ENCODE measurements at places on chromosomes 6 and 20.

DNA sequence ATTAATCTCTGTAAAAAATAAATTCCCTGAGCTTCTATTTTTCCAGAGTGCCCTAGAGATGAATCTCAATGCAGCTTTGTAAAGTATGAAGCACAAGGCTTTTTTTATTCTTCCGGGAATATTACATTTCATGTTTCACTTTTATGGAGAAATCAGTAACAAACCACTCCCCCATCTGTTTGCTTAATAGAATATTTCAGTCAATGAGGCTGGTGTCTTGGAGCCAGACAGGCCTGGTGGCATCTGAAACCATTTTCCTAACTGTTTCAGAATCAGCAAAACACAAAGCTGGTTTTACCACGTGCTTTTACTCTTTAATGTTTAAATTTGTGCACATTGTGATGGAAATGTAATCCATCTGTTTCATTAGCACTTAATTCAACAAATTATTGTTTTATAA lies 400.8 kb upstream of the HSF2 start:
- DNase-seq = no peak

GRCh38 chr20:10448270-10449156 lies 13.4 kb downstream of the SLX4IP start:
- no peak for DNase-seq

DNA sequence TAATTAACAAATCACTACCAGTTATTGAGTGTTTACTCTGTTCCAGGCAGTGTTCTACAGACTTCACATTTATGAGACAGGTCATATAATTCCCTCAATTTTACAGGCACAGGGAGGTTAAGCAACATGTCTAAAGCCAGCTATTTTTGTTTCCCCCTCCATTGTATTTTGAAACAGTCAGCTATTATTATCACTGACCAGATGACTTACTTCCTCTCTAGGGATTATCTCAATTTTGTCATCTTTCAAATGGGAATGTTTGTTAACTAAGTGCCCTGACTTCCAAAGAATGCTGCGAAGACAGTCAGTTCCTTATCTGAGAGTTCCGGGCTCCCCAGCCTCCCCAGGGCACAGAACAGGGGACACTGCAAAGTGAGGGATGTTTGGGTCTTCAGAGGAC lies 5.6 kb upstream of the CNPY3 start:
- no peak for DNase-seq

DNA sequence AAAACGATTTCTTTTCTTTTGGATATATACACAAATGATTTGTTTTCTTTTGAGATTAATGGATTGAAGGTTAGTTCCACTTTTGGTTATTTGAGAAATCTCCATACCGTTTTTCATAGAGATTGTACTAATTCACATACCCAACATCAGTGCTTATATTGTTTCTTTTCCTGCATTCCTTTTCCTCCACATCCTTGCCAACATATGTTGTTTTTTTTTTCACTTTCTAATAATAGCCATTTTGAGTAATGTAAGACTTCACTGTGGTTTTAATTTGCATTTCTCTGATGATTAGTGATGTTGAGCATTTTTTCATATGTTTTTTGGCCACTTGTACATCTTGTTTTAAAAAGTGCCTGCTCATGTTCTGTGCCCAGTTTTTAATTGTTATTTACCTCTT lies 846.4 kb upstream of the EYS start:
- no peak for DNase-seq

GRCh38 chr20:642398-643174 lies 10.4 kb downstream of the SRXN1 start:
- peak; percentile 86 for DNase-seq

- no peak for DNase-seq
Measured at GRCh38 chr20:62561182-62561581, 81.1 kb upstream of the SLCO4A1 start.

- peak; percentile 53 for DNase-seq
Measured at GRCh38 chr6:20907486-20908071, 373.3 kb downstream of the CDKAL1 start.

DNA sequence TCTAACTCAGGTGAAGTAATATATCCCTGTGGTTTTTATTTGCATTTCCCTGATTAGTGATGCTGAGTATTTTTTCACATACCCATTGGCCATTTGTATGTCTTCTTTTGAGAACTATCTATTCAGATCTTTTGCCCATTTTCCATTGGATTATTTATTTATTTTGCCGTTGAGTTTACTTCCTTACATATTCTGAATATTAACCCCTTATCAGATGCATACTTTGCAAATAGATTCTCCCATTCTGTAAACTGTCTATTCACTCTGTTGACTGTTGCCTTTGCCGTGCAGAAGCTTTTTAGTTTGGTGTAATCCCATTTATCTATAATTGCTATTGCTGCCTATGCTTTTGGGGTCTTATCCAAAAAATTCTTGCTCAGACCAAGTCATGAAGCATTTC lies 336.9 kb downstream of the BTBD9 start:
- no peak for DNase-seq

DNA sequence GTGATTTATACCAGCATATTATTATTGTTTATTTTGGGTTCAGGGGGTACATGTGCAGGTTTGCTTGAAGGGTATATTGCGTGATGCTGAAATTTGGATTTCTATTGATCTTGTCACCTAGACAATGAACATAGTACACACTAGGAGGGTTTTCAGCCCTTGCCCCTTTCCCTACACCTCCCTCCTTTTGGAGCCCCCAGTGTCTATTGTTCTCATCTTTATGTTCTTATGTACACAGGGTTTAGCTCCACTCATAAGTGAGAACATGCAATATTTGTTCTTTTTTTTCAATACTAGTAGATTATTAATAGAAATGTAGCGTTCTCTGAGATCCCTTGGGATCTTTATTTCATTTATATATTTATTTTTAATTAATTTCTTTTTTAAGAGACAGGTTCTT lies 79.2 kb upstream of the MRAP2 start:
- DNase-seq = no peak

DNA sequence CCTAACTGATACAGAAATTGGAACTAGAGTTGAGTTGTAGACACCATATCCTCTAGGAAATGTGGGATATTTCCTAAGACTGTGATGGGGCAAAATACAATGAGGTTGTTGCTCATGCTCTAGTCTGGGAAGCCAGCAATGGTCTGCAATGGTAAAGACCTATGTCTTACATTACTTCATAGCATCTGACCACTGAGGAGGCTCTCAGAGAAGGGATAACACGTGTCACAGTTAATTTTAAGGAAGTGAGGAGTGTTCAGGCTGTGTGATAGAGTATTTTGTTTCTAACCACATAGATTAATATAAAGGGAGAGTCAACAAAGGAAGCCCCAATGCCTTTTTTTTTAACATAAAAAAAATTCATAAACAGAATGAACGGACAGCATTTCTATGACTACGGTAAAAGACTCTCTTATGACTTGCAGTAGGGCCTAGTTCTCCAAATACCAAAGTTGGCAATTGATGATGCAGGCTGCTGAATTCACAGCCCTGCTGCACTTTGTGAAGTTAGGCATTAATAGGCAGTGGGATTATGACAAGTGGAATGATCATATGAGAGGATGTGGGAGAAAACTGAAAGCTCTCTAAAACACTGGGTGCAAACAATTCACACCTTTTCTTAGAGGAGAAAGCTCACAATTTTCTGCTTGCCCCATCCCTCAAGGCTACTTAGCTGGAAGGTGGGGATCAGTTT lies 13.7 kb downstream of the KCNS1 start:
- no peak for DNase-seq

DNA sequence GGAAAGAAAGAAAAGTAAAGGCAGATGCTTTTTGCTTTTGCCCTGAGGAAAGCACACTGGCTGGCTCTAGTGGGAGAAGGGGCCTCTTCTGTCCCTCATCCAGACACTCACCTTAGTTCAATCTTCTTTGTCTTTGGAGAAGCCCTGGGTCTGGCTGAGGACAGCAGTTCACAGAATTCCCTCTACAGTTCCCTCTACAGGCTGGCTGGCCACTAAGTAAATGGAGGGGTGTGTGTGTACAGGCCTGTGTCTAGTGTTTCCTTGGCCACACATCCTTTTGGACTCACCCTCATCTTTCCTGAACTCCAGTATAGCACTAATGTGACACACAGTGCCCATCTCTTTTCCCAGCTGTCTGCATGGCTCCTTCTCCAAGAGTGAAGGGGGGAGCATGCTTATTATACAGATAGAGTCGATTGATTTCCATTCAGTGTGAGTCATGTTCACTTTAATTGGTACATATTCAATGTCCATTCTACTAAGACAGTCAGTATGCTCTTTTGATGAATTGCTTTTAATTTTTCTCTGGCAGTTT lies 26.0 kb upstream of the CLVS2 start:
- no peak for DNase-seq

GRCh38 chr20:58436868-58437645 lies 48.0 kb downstream of the VAPB start:
- no peak for DNase-seq

GRCh38 chr6:101605874-101606273 lies 212.4 kb downstream of the GRIK2 start:
- DNase-seq = no peak

DNA sequence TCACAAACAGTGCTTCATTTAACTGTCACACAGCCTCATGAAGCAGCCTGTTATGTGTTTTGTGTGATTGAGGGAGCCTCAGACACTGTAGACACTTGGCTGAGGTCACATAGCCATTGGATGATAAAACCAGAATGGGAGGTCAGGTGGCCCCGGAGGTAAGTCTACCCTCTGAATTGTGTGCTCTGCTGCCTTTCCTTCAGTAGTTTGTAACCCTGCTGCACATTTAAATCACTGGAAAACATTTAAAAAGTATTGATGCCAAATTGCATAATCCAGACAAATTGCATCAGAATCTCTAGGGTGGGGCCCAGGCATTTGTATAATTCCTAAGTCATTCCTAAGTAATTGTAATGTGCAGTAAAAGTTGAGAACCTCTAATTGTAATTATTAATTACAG lies 85.2 kb upstream of the ECI2 start:
- DNase-seq = no peak

- DNase-seq = peak; percentile 93
Measured at GRCh38 chr6:69894578-69895347, 28.4 kb downstream of the COL19A1 start.

GRCh38 chr20:35690265-35690664 lies 8.9 kb downstream of the NFS1 start:
- no peak for DNase-seq

GRCh38 chr6:143673669-143674068 lies 4.1 kb upstream of the PHACTR2 start:
- peak; percentile 70 for DNase-seq

DNA sequence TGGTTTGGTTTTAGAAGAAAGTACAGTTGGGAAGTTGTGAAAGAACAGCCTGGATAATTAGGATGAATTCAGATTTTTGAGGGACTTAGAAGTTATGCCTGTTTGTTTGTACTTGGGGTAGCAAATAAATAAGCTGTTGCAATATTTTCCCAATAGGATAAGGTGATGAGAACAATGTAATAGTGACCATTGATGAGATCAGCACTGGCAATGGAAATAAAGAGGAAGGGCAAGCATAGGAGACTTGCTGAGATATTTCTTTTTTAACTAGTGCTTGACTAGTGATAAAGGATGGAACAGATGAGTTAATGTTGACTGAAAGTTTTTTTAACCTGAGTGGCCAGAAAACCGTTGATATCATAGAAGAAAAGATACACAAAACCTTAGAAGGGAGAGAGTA lies 498.8 kb downstream of the CDKAL1 start:
- no peak for DNase-seq

DNA sequence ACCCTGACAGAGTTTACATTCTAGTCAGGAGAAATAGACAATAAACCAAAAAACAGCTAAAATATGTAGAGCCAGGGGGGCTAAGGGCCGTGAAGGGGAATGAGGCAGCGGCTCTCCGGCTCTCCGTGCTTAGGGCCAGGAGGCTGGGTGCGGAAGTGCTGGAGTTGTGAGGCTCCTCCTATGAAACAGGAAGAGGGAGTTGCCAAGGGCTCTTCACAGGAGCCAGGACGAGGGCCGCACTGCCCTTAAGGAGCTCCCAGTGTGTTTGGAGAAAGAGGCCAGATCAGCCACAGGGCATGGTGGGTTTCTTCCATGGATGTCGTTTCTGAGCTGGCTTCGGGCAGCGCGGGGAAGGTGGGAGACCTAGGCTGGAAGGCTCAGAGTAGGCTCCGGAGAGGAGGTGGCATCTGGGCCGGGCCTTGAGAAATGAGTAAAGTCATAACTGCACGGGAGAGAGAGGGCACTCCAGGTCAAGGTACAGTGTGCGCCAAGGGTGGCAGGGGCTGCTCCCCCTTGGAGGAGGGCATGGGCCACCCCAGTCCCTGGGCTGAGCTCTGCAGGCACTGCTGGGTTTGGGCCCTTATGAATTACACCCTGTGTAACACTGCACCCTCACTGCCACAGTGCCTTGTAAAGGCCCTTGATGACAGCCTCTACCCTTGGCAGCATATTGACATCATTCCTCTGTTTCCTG lies 20.8 kb upstream of the MLN start:
- DNase-seq = no peak

DNA sequence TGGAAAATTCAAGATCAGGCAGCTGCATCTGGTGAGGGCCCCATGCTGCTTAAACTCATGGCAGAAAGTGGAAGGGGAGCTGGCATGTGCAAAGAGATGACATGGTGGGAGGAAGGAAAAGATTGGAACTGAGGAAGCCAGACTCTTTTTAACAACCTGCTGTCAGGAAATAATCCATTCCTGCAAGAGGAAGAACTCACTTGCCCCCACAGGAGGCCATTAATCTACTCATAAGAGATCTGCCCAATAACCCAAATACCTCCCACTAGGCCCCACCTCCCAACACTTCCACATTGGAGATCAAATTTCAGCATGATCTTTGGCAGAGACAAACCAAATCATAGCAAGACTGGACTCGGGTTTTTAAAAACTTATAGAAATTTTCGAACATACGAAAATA lies 200.5 kb upstream of the KCNQ5 start:
- DNase-seq = no peak

DNA sequence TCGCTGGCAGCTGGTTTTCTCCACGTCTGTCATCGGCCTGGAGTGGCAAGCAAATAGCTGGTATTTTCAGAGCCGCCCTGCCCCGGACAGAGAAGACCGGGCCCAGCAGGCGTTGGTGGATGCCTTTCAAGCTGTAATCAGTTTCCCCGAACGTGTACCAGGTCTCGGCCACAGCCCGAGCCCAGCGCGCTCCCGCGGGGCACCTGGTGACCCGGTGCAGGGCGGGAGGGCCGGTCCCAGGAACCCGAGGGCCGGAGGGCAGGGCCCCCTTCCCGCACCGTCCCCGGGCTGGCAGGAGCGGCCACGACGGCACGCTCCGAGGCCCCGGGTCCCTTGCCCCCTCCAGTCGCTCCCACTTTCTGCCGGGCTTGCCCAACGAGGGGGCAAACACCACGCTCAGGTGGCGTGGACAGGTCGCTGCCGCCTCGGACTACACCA lies 348 bp upstream of the PYGB start:
- DNase-seq = no peak
